ENCODE measurements at places on chromosomes 5 and 9. TPM values are rescaled to one million over a fixed set of nuclear protein-coding genes. Genes with fewer than 3 reads are reported as not detected.

The IL5 gene
- total RNA-seq = 0.25 TPM

The ANKRD34B gene
- total RNA-seq = not detected

The HTR4 gene
- total RNA-seq = not detected

The ROPN1L gene
- total RNA-seq = 3.1 TPM

The CER1 gene
- total RNA-seq = not detected

- H3K27me3 ChIP-seq = no peaks in the 10 kb centered on the region
- H3K36me3 ChIP-seq = peaks cover 56% of the 10 kb centered on the region
- no peak for DNase-seq
- H3K4me1 ChIP-seq = peaks cover 43% of the 10 kb centered on the region
- H3K27ac ChIP-seq = no peak overlapping the region
- no peak overlapping the region for H3K4me3 ChIP-seq
Measured at GRCh38 chr9:20396509-20396908, 225.8 kb downstream of the MLLT3 start.

GRCh38 chr5:171369898-171370297 is 17.8 kb upstream of the NPM1 start:
- no peak overlapping the region for H3K27ac ChIP-seq
- no peak overlapping the region for H3K4me3 ChIP-seq
- no peak for DNase-seq
- H3K4me1 ChIP-seq = peaks cover 2% of the 10 kb centered on the region
- H3K27me3 ChIP-seq = peaks cover 10% of the 10 kb centered on the region

DNA sequence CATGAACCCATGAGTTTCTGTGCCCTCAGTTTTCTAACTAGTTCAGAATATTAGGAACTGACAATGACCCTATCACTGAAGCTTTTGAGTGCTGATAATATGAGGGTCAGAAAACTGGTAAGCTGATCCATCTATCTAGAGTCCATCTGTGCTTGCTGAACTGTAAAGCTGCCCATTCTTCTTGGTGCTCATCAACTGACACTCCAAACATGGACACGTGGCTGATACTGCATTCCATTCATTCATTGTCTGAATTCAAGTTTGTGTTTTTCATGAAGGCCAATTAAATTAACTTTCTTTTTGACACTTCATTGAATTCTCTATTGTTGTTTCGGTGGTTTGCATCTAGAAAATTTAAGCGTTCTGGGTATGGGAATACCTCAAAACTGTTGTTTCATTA is 17.6 kb downstream of the NREP start:
- H3K4me1 ChIP-seq = peaks cover 40% of the 10 kb centered on the region
- H3K4me3 ChIP-seq = no peak overlapping the region
- H3K36me3 ChIP-seq = peaks cover 10% of the 10 kb centered on the region
- H3K27ac ChIP-seq = no peak overlapping the region
- DNase-seq = no peak

DNA sequence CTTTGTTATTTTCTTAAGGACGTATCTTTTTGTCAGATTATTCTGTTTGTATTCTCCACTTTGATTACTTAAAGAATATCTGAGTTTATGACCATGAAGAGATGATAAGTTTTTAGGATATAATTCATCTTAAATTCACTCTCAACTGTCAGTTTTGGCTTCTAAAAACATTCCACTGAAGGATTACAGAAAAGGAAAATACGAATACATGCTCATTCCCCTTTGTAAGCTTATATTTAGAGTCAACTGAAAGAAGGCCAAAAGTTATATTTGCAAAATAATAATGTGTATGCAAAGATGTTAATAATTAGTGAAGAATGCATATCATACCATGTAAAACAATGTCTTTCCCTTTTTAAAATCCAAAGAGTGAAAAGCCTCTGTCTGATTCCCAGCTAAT is 52.5 kb downstream of the ZNF474 start:
- no peaks in the 10 kb centered on the region for H3K36me3 ChIP-seq
- DNase-seq = no peak
- no peak overlapping the region for H3K4me3 ChIP-seq
- H3K27me3 ChIP-seq = peaks cover 3% of the 10 kb centered on the region

All from activated CD4-positive, alpha-beta T cell treated with anti-CD3 and anti-CD28 coated beads, Interleukin-2, amount 10 ng/mL, durations not matched to agents 7 days and 5 days (primary cell).